NCI-H2107 (cell line): ENCODE measurements at places on chromosomes 4 and X.

DNA sequence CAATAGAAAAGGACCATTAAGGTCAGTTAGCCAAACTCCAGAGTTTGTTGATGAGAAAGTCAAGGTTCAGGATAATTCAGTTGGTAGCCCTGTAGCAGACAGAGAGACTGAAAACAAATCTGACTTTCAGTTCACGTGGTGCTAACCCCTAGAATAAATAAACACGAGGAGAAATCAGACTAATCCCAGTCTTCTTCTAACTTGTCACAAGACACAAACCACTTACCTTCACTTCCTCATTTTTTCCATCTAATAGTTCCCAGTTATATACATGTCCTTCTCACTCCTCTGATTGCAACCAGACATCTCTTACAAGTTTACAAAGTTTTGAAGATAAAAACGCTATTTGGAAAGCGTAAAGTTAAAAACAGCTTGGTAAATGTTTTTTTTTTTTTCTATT lies 7.7 kb downstream of the TLR7 start:
- no peak for DNase-seq

- DNase-seq = no peak
Measured at GRCh38 chr4:105990933-105991332, 95.7 kb downstream of the NPNT start.

DNA sequence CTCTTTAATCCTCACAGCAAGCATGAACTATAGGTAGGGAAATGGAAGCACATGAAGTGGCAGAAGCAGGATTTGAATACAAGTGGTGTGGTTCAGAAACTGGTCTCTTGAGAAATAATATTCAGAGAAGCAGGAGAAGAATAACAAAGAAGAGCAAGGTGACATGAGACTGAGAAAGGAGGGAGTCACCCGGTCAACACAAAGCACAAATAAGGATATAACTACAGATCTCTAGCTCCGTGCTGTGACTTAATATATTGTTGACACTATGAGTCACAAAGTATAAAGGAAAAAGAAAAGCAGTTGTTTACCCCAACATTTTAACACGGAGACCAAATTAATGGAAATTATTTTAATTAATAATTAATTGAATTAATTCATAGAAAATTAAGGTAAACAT lies 204.5 kb downstream of the CPE start:
- no peak for DNase-seq

- no peak for DNase-seq
Measured at GRCh38 chr4:76453232-76453631, 18.2 kb downstream of the SHROOM3 start.

DNA sequence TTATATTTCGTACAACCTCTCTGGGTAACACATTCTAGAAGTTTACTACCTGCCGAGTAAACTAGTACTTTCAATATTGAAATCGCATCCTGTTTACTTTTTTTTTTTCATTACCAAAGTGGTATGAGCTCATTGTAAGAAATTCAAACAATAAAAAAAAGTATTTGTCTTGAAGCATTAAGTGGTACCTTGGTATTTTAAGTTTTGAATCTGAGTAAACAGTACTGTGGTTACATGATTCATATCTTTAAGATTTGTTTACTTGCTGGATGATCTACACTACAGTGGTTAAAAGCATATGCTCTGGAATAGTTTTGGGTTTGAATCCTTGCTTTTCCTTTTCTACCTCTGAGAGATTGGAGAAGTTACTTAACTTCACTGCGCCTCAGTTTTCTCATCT lies 3.8 kb upstream of the MMGT1 start:
- DNase-seq = no peak

- DNase-seq = no peak
Measured at GRCh38 chr4:123833171-123833643, 436.6 kb downstream of the SPRY1 start.

DNA sequence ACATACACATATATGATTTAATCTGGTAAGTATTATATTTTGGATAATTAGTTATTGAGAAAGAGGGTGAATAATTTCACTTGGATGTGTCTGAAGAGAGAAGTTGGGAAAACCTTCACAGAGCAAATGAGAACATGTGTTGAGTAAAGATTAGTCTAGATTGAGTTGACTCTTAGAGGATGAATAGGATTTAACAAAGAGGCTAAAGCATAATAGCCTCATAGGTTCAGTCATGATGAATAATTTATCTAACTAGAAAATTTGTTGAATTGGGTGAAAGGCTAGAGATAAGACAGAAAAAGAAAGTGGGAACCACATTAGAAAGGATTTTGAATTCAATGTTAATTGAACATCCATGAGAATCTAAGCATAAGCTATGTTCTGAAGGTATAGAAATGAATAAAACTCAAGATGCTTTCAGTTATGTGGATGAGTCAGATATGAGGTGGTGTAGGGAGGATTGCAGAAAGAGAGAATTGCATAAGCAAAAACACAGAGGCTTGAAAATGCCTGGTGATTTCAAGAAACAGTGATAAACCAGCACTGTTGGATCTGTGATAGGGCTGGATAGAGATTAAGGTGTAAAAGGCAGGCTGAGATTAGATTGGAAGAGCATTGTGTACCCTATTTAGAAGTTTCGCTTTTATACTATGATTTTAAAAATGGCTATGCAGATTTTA lies 207.6 kb upstream of the NR3C2 start:
- DNase-seq = no peak
